ENCODE measurements at places on chromosomes 11 and 22.
A peak's percentile ranks its signal among the peaks of the same experiment; 100 is the strongest.

DNA sequence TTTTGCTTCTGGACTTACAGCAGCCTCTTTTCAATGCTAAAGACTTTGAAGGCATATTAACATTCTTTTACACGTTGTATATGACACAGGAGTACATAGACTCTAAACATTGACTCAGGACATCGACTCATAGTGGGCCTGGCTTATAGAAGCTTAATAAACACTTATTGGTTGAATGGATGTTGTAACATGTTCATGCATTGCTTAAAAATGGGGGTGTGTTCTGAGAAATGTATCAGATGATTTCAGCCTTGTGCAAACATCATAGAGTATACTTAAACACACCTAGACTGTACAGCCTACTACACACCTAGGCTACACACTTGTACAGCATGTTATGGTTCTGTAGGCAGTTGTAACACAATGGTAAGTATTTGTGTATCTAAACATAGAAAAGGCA is 17.9 kb downstream of the TTC17 start:
- no peak for DNase-seq

GRCh38 chr22:22759889-22760546 is 115.6 kb downstream of the GGTLC2 start:
- no peak for DNase-seq

GRCh38 chr11:24082241-24082640 is 414.6 kb upstream of the LUZP2 start:
- no peak for DNase-seq

- DNase-seq, result no peak
Measured at GRCh38 chr11:70603114-70603755, 204.9 kb downstream of the CTTN start.

DNA sequence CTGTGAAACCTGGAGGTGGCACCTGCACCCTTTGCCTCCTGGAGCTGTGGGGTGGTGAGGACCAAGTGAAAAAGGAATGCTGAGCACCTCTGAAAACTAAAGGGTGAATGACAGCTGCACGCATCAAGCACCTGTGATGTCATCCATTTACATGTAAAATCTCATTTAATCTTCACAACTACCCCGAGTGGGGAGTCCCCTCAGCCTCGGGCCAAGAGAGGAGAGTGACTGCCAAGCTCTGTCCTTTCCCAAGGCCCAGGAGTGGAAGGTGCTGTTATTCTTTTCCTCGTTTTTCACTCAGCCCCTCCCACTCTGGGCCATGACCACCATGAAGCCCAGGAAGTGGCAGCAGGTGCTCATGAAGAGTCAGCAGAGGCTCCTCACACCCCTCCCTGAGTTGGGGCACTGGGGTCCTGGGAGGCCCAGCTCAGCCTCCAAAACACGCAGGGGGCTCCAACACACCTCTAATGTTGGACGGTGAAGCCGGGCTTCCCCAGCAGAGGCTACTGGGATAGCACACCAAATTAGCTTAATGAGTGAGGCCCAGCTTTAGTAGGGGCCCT is 35.7 kb downstream of the NECTIN1 start:
- no peak for DNase-seq

DNA sequence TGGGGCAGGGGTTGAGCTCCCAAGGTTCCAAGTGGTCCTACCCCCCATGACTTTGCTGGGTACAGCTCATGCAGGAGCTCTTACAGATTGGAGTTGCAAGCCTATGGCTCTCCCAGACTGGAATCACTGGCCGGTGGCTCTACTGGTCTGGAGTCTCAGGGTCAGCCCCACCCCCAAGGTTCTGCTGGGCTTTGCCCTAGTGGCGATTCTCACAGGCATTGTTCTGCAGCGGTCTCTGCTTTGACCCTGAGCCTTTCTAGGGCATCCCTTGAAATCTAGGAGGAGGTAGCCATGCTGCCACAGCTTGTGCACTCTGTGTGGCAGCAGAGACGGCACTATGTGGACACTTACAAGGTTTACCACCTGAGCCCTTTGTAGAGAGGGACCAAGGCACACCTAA is 49.3 kb upstream of the HMGXB4 start:
- DNase-seq, result no peak

DNA sequence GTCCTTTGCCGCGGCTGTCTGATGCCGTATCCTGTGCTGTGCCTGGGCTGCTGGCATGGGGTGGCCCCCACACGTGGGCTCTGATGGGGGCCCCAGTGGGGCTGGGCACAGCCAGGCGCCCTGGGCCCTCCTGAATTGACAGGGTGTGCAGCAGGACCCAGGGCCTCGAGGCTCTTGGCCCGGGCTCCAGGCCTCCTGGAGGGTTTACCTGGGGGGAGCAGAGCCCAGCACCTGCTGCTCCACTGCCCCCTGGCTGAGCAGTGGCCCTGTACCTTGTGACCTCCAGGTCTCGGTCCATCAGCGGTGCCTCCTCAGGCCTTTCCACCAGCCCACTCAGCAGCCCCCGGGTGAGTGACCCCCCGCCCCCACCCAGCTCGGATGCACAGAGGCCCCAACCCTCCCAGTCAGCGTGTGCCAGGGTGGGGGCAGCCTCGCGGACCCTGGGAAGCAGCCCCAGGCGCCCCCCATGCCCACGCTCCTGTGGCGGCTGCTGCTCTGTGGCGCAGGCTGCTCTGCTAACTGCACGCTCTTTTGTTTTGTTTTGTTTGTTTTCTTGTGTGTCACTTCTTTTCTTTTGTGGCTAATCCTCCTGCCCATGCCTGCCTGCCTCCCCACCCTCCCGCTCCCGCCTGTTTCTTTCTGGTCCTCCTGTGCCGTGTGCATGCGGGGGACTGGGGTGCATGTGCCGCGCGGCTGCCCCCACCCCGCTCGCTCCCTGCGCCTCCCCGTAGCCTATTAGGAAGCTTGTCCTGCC is 36.9 kb downstream of the MOB2 start:
- no peak for DNase-seq

- no peak for DNase-seq
Measured at GRCh38 chr11:499201-500076, 7.6 kb downstream of the RNH1 start.

GRCh38 chr11:129292771-129293170 is 82.9 kb upstream of the BARX2 start:
- DNase-seq, result no peak

GRCh38 chr11:34508524-34508923 is 5.1 kb downstream of the ELF5 start:
- DNase-seq, result no peak

DNA sequence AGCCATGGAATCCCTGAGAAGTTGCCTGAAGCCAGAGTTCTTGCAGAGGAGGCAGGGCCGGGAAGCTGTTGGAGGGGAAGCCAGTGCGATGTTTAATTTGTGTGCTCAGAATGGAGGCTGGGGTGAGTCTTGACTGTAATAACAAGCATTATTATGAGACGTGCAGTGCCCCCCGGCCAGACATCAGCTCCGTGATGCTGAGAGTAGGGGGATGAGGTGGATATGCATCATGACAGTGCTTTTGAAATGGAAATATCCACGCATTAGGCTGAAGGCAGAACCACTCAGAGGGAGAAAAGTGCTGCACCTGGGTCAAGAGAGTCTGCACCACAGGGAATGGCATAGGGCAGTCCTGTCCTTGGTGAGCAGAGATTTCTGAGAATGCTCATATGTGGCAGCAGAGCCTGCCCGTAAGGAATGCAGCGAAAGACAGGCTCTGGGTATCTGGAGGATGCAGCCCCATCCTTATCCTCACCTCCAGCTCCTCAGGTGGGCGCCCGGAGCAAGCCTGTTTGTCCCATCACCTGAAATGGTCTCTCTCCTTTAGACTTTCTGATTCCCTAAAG is 37.6 kb upstream of the SEZ6L start:
- no peak for DNase-seq

- no peak for DNase-seq
Measured at GRCh38 chr11:120112174-120112796, 25.6 kb downstream of the TRIM29 start.

- DNase-seq, result no peak
Measured at GRCh38 chr22:28914201-28914600, 30.8 kb downstream of the ZNRF3 start.

GRCh38 chr11:11016068-11016467 is 158.2 kb upstream of the ZBED5 start:
- DNase-seq, result no peak

GRCh38 chr11:35825386-35825785 is 118.5 kb upstream of the LDLRAD3 start:
- no peak for DNase-seq

DNA sequence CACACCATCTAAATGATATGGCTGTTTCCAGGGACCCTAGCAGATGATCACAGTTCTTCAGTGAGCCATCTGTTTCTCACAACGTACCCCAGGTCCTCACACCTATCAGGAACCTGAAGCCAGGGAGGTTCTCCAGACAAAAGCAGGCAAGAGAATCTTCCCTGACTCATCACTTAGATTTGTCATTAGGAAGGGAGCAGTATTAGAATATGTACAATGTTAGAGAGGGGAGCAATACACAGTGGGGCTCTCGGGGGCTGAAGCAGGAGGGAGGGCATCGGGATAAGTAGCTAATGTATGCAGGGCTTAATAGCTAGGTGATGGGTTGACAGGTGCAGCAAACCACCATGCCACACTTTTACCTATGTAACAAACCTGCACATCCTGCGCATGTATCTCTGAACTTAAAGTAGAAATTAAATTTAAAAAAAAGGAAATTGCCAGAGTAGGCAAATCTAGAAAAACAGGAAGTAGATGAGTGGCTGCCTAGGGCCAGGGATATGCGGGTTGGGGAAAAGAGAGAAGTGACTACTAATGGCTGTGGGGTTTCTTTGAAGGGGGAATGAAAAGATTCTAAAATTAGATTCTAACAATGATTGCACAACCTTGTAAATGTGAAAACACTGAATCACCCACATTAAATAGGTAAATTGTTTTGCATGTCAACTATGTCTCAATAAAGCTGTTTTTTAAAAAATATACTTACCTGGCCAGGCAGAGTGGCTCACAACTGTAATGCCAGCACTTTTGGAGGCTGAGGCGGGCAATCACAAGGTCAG is 14.4 kb downstream of the C22orf42 start:
- no peak for DNase-seq

- DNase-seq, result no peak
Measured at GRCh38 chr22:46050451-46050845, 73.5 kb upstream of the WNT7B start.

DNA sequence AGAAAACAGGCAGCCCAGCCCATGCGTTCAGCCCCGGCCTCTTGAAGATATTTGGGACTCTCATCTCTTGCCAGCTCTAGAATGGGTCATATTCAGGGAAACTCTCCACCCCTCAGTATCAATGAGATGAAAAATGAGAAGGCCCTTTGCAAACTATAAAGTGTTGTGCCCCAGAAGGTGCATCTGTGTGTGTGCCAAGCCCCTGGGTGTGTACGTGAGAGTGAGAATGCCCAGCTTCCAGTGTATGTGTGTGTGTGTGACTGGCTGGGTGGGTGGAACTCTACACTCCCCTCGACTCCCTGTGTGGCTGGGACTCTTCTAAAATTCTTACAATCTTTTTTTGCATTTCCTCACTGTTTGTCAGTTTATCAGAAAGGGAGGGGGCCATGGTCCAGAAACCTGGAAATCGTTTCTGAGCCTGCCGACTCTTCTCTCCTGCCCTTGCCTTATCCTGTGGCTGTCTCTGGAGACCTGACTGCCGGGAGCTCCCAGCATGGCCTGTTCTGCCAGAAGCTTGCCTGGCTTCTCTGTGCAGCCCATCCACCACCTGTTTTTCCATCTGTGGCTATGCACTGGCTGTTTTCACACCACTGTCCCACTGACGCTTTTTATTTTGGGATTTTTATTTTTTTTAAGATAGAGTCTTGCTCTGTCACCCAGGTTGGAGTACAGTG is 1.2 kb downstream of the P2RY6 start:
- DNase-seq, result no peak

- no peak for DNase-seq
Measured at GRCh38 chr11:72589802-72590761, 84.1 kb downstream of the PDE2A start.

DNA sequence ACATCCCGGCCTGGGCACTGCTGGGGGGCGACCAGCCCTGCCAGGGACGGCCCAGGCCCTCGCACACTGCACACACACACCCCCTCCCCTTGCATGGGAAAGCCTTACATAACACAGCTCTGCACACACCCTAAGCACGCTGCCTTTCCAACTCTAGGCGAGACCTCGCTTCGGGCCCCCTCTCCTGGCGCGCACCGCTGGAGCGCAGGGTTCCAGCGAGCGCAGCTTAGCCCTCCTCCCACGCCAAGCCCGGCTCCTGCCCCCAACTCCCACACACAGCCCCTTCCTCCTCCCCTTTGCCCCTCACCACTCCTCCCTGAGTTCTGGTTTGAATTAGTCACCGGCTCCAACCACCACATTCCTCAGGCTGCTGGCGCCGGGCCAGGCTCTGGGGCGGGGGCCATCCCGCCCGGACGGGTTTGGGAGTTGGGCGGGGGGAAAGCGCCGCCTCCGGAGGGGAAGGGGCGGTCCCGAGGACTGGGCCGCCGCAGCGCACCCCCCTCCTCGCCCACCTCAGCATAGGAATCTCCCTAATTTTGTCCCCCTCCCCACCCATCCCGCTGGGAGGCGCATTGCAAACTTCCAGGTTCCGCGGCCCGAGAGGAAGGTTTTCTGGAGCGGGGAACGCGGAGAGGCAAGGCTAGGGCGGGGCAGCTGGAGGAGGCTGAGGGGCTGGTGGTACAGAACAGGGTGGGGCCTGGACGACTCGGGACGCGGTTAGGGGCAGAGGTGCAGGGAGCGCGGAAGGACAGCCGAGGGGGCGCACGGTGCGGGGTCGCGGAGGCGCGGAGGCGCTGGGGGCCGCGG is 966 bp downstream of the AHNAK start:
- DNase-seq, result peak; percentile 53

GRCh38 chr22:21591695-21592094 is 24.2 kb downstream of the UBE2L3 start:
- DNase-seq, result no peak

- DNase-seq, result no peak
Measured at GRCh38 chr11:119113716-119114115, 6.6 kb downstream of the C2CD2L start.

DNA sequence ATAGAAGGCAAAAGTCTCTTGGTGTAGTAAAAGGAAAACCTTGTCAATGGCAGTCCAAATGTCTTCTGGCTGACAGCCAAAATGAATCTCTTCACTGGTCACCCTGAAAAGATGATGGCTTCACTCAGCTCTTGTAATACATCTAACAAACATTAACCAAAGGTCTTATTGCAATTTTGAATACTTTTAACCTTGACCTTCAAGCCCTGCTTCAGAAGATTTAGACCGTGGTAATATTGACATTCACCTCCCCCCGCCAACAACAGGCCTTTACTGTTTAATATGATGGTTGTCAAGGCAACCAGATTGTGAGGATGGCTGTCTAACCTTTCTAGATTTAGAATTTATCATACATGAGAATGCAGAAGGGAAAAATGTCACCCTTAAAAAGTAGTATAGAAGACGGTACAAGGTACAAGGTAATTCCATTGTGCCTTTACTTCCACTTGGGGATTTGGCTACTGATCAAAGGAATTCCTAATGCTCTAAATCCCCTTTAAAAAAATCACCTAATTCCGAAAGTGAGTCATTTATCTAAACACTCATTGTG is 342.3 kb downstream of the LARGE1 start:
- DNase-seq, result no peak
